EL (cell line): ENCODE measurements at places on chromosomes 16 and 17.

DNA sequence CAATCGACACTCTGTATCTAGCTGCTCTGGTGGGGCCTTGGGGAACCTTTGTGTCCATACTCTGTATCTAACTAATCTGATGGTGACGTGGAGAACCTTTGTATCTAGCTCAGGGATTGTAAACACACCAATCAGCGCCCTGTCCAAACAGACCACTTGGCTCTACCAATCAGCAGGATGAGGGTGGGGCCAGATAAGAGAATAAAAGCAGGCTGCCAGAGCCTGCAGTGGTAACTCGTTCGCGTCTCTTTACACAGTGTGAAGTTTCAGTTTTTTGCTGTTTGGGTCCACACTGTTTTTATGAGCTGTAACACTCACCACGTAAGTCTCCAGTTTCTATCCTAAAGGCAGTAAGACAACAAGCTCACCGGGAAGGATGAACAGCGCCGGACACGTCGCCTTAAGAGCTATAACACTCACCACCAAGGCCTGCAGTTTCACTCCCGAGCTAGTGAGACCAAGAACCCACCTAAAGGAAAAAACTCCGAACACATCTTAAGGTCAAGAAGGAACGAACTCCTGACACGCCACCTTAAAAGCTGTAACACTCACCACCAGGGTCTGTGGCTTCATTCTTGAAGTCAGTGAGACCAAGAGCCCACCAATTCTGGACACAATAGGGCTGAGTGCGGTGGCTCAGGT is 64.6 kb downstream of the KPNA2 start:
- no peak for DNase-seq

GRCh38 chr17:43768382-43768781 is 9.8 kb upstream of the SOST start:
- no peak for DNase-seq

- DNase-seq, result peak; percentile 49
Observed at GRCh38 chr17:15941781-15942180, 3.1 kb upstream of the ADORA2B start.

DNA sequence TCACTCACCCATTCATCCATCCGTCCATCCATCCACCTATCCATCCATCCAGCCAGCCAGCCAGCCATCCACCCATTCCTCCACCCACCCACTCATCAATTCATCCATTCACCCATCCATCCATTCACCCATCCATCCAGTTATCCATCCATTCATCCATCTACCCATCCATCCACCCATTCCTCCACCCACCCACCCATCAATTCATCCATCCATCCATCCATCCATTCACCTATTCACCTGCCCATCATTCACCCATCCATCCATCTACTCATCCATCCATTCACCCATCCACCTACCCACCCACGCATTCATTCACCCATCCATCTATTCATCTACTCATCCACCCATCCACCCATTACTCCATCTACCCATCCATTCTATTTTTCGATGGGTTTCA is 43.6 kb upstream of the JPH3 start:
- no peak for DNase-seq

GRCh38 chr16:30394592-30395154 is 547 bp upstream of the ZNF48 start:
- peak; percentile 42 for DNase-seq

DNA sequence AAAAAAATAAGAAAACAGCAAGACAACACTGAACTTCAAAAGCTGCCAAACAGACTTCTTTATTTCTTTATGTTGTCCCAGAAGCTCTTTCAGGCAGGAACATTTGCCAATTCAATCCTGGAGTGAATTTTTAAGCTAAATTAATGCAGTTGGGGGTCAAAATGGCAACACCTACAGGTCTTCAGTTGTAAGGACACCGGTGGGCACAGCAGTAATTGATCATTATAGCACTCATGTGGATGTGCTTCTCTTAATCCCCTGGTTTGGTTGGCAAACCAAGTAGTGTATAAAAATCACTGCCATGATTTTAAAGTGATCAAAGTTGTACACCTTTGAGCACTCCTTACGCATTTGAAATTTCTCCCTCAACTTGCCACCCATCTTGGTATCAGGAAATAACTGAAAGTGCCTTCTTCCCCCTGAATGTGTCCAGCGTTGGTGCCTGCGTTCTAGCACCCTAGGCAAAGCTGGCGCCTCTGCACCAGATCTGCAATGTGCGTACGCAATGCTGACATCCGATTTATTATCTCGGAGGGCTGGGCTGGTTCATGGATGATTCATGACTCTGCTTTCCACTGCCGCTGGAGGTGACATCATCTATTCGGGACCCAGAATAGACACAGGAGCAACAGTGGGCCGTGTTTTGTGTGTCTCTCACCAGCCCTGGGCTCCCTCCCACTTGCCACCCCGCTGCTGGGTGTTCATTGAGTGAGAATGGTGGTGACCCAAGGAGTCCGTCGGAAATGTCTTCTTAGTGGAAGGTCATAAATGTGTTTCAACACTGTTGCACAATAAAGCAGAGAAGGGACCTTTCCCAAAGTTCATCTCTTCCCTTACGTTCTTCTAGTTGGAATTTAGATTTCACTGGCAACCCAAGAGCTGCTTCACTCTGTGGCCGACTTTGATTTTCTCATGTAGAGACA is 203.4 kb downstream of the CCDC182 start:
- peak; percentile 56 for DNase-seq

- no peak for DNase-seq
Observed at GRCh38 chr17:61453566-61454380, 1.6 kb downstream of the TBX4 start.

DNA sequence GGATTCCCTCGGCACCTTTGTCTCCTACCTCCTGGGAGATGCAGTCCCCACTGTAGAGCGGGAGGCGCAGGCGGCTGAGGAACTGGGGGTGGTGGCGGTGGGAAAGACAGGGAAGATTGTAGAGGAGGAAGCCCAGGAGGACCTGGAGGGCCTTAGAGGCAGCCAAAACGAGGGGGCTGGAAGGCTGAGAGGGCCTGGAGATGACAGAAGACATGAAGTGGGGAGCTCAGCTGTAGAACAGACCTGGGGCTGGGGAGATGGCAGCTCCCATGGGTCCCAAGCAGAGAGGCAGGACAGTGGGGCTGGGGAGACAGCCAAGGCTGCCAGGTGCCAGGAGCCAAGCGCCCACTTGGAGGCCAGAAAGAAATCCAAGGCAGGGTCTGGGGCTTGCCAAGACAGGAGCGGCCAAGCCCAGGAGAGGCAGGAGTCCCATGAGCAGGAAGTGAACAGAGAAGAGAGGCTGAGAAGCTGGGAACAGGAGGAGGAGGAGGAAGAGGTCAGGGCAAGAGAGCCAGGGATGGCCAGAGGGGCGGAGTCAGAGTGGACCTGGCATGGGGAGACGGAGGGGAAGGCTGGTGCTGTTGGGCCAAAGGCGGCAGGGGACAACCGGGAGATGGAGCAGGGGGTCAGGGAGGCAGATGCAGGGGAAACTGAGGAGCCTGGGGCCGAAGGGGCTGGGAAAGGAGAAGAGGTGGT is 803 bp downstream of the APOBR start:
- no peak for DNase-seq

DNA sequence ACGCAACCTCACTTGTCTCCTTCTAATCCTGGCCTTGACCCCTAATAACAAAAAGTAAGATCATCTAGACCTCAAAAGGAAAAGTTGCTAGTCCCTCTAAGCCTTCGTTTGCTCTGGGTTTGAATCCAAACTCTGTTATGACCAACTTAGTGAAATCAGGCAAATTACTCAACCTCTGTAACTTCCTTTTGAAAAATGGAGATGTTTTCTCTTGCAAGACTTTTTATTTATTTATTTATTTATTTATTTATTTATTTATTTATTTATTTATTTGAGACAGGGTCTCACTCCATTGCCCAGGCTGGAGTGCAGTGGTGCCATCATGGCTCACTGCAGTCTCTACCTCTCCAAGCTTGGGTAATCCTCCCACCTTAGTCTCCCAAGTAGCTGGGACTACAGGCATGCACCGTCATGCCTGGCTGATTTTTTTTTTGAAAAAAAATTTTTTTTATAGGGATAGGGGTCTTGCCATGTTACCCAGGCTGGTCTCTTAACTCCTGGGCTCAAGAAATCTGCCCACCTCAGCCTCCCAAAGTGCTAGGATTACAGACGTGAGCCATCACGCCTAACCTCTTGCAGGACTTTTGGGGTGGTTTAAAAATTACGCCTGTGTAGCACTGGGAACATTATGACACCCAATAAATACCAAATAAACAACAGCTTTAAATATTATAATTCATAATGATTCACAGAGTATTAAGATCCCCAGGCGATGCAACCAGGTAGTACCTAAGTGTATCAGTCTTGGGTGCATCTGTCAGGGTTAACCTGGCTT is 63.4 kb downstream of the PITPNC1 start:
- no peak for DNase-seq

DNA sequence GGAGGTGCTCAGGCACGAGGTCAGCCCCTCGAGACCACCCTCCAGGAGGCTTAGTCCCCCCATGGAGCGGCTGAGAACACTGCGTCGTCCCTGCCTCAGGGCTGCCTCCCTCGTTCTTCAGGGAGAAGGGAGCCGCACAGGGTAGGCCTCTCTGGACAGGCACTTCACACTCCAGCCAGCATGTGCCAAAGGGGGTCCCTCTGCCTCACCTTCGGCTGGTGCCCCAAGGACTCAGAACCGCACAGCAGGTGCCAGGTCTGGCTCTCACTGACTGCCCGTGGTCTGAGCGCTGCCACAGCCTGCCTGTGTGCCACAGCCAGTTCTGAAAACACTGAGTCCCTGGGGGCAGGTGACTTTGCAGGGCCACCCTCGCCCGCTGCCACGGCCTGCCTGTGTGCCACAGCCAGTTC is 7.1 kb downstream of the P2RX5 start:
- no peak for DNase-seq

GRCh38 chr16:14438256-14438655 is 191.8 kb downstream of the PARN start:
- no peak for DNase-seq

DNA sequence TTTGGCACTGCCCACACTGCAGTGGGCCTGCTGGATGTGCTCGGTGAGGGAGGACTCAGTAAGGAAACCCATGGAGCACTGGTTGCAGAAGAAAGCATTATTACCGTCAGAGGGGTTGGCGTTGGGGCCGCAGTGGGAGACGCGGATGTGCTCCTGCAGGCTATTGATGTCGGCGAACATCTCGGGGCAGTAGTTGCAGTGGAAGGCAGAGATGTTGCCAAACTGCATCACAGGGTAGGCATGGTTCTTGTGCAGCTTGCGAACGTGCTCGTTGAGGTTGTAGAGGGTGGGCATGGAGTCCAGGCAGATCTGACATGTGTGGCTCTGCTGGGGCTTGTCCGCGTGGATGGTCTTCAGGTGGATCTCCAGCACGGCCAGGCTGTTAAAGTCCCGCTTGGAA is 218.4 kb downstream of the ZNF423 start:
- DNase-seq, result no peak

GRCh38 chr16:69909760-69910159 is 41.4 kb upstream of the CLEC18A start:
- no peak for DNase-seq

DNA sequence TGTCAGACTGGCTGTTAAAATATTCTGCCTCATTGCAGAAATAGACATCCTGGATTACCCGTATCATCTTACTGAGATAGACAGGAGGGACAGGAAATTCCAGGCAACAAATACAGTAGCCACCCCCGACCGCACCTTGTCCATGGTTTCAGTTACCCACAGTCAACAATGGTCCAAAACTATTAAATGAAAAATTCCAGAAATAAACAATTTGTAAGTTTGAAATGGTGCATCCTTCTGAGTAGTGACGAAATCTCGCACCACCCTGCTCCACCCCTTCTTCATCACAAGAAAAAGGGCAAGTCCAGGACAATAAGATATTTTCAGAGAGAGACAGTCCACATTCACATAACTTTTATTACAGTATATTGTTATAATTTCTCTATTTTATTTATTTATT is 23.6 kb upstream of the PRSS54 start:
- no peak for DNase-seq

DNA sequence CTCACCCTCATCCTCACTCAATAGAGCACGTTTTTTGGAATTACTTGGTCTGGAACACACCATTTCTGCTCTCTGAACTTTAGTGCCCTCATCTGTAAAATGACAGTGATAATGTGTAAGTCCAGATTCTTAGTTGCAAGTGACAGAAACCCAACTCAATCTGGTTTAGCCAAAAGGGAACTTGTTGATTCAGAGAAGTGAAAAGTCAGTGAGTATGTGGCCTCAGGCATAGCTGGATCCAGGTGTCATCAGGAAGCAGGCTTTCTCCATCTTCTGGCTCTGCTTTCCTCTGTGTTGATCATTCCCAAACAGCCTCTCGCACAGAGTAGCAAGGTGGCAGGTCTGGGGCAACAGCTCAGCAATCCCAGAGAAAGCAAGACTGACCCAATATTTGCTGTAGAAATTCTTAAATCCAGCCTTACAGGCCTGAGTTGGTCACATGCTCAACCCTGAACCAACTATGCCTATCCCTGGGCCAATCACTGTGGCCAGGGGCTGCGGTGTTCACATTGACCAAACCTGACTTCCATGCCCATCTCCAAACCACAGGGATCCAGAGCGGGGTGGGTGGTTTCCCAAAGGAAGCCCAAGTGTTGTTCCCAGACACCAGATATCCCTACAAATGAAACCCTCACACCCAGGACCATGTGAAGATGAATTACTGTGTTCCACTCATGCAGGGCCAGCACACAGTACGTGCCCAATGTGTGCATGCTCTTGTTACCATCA is 23.3 kb upstream of the ALKBH5 start:
- DNase-seq, result no peak

DNA sequence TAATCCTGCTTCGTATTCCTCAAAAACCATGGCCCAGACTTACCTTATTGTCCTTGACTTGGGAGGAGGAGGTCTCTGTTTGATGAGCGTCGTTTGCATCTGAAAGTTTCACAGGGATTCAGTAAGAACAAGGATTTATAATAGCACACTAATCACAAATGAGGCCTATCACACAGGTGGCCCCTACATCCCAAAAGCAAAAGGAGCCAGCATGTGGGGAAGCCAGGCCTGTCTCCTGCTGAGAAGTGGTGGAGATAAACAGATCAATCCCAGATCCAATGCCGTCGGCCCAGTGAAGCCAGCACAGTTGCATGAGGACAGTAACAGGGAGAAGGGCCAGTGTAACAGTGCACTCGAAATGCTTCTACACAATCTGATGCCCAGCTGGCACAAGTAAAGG is 13.3 kb upstream of the EVPL start:
- DNase-seq, result no peak

- no peak for DNase-seq
Observed at GRCh38 chr16:50288920-50289319, 22.6 kb downstream of the ADCY7 start.

- DNase-seq, result no peak
Observed at GRCh38 chr17:57750109-57750871, 5.2 kb upstream of the CCDC182 start.

DNA sequence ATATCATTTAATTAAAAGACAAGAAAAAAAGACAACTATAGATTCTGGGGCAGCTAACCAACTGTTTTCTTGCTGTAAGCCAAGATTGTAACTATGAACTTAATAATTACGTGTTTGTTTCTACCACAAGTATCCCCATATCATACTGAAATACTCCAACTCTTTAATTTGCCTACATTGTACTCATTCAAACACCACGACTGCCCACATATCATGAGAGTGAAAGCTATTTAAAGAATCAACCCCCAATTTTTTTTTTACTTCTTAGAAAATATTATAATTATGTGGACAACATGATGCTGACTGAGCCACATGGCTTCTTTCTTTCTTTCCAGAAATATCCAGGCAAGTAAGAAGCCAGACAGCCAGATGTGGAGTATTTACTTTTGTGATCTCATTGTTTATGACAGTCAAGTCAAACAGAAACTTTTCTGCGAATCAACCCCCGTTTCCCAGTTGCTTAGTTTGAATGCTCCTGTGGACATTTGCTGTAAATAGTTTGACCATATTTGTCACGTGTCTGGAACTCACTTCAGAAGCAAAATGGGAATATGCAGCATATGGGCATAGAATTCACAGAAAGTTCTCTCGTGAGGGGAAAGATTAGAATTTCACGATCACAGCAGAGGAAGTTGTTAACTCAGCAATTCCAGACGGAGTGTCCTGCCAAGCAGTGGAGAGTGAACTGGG is 126.8 kb upstream of the PSMD7 start:
- DNase-seq, result peak; percentile 1
